ENCODE measurements at places on chromosomes 16 and 17.
A peak's percentile ranks its signal among the peaks of the same experiment; 100 is the strongest.

- no peak for DNase-seq
Measured at GRCh38 chr16:726438-727290, at the start of the genes CCDC78 and HAGHL. TSS of gene CCDC78 (minus strand) at chr16:726443. CDS start at chr16:726367, 76 bp downstream. TSS of gene HAGHL (plus strand) at chr16:727106. CDS start at chr16:727510, 404 bp downstream.

GRCh38 chr17:65371702-65372101, 189.7 kb downstream of the AXIN2 start:
- no peak for DNase-seq

GRCh38 chr17:31494259-31495021, 103.0 kb downstream of the RAB11FIP4 start:
- DNase-seq, result no peak

- DNase-seq, result no peak
Measured at GRCh38 chr17:30234964-30235363, 533 bp downstream of the SLC6A4 start.

- DNase-seq, result peak; percentile 16
Measured at GRCh38 chr16:57446531-57447185, 527 bp downstream of the CIAPIN1 start.

- no peak for DNase-seq
Measured at GRCh38 chr17:78585006-78585630, 7.9 kb upstream of the DNAH17 start.
